ENCODE measurements at places on chromosomes 4 and X.

DNA sequence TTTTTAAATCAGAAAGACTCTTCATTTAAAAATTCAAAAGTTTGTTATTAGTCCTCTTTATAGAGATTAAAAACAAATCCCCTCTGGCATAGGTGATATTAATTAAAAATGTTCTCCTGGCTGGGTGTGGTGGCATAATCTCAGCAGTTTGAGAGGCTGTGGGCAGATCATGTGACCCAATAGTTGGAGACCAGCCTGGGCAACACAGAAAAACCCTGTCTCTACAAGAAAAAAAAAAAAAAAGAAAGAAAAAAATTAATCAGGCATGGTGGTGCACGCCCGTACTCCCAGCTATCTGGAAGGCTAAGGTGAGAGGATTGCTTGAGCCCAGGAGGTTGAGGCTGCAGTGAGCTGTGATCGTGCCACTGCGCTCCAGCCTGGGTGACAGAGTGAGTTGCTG, 38.9 kb downstream of the RASGEF1B start:
- DNase-seq: no peak

DNA sequence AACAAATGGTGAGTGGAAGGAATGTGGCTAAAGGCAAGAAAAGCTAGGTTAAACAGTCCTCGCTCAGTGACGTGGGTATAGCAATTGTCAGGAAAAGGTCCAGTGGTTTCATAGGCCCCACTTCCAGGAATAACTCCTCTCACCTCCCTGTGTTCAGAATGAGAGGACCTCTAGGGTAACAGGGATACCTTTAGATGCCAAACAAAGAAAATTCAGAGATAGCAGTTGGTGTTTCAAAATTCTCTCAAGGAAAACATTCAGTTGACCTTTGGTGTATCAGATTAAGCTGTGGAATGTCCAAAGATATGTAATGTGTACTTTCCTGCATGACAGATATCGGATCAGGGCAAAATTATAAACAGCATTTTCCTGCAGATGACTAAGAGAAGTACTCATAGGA, 155.9 kb downstream of the ARHGAP6 start:
- no peak for DNase-seq

GRCh38 chr4:32133141-32133540, 1413.0 kb downstream of the PCDH7 start:
- no peak for DNase-seq

- DNase-seq: no peak
Measured at GRCh38 chr4:1116838-1117237, 3.5 kb upstream of the RNF212 start.

DNA sequence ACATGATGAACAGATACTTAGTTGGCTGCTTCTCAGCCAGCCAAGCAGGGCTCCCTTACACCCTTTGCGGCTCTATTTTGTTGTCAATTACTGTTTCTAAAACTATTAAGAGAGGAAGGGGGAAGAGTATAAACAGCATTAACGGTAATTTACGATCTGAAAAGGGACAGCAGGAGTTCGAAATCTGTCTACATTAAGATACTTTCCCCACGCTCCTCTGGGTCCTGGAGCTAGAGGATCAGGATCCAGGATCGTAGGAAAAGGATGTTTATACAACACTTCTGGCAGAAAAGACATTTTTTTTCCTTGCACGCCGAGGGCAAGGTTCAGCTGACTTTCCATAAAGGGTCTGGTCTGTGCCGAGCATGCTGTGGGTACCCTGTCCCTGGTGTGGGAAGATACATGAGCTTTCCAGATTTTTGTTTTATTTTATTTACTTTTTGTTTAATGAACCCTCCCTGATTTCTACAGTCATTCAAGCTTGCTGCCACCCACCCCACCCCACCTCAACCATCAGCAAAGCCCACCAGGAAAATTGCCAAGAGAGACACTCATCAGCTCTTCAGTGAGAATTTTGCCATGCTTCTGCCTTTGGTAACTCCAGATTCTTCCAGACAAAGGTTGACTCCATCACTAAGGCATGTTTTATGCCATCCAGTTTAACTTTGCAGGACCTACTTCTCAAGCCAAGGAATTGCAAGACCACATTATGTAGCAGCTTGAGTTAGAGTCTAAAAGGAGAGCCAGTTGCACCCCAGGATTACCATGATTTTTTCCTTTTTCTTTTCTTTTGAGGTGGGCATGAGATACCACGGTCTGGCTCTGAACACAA, 188.1 kb downstream of the QDPR start:
- DNase-seq: no peak

DNA sequence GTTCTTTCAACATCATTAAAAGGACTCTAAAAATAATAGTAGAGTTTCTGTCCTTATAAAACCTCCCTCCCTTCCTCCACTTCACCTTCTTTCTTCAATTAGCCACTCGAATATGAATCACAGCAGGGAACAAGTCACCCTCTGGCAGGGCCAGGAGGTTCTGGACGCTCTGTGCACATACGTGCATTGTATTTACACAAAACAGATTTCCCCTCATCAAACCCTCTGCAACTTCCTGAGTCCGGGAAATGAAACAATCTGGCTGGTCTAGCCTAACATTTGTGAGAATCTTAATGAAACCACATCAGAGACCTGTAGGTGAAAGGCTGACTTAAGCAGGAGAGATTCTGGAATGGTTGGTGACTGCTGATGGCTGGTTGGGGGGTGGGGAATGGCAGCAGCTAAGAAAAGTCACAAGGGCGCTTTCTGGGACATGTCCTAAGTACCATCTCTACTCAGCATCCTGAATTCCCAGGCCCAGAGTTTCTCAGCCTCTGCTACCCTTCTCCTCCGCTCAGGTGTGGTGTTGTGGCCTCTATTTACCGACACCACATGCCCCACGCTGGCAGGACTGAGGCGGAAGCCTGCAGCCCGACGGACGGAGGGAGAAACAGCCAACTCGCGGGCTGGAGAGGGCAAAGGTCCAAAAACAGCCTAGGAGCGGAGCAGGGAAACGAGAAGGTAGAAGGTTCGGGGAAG, 1.0 kb downstream of the ZDHHC9 start:
- no peak for DNase-seq

GRCh38 chrX:20265726-20266681, 705 bp downstream of the RPS6KA3 start:
- no peak for DNase-seq

GRCh38 chr4:77220828-77221613, 64.0 kb downstream of the CCNG2 start:
- no peak for DNase-seq

GRCh38 chr4:56844802-56845580, 23.5 kb upstream of the SPINK2 start:
- no peak for DNase-seq

DNA sequence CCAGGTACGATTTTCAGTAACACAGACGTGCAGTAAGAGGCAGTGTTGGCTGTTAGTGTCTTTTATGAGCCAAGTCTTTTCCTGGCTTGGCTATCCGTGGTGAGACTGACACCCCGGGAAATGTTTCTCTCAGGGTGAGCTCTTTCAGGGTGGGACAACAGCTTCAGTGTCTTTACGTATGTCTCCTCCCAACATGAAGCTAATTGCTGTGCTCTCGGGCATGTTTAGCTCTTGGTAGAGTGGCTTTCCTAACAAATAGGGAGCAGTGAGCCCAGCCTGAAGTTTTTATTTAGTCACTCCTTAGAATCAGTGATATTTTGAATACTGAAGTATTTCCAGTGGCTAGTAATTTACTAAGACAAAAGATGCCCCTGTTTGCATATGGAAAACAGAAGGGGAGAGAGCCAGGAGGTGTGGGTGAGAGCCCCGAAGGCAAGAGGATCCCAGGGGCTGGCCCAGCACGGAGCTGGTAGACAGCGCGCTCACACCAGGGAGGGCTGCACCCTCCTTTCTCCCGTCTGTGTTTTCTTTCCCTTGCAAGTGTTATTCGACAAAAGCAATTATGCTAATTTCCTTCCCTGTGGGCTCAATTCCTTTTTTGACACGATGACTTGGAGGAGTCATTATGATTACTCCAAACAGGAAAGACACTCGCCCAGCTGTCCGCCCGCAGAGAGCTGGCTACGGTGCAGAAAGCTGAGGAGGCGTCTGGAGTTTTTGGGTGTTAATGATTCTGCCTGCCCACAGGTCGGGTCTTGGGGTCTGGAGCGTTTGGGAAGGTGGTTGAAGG, 47.7 kb downstream of the PDGFRA start:
- DNase-seq: no peak

DNA sequence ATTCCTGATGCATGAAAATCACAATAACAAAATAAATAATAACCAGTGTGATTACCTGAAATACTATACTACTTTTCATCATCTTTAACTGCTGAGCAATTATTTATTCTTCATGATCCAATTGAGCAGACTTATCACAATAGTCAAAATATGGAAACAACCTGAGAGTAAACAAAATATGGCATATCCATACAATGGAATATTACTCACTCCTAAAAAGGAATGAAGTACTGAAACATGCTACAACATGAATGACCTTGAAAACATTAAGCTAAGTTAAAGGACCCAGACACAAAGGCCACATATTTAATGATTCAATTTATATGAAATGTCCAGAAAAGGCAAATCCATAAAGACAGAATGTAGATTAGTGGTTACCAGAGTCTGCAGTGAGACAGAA, 146.8 kb downstream of the MID1IP1 start:
- no peak for DNase-seq

GRCh38 chr4:22988526-22988925, 295.8 kb downstream of the GBA3 start:
- DNase-seq: no peak

DNA sequence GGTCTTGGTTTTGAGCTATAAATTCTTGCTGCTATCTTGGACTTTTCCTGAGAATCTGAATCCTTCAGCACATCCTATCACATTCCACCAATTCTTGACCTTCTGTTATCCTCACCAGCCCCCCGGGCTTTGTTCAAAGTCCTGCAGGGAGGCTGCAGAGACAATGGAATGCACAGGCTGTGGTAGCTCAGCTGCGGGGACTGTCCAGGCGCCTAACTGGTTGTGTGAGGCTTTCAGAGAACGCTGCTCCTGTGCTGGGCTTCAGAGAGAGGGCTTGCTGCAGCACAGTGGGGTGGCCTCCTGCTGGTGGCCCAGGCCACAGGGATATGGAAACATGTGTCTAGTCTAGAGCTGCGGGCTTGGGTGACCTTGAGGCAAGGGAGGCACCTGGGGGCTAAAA, 196.3 kb upstream of the GATB start:
- DNase-seq: no peak

GRCh38 chrX:110733166-110733565, 62.5 kb downstream of the CHRDL1 start:
- DNase-seq: no peak

DNA sequence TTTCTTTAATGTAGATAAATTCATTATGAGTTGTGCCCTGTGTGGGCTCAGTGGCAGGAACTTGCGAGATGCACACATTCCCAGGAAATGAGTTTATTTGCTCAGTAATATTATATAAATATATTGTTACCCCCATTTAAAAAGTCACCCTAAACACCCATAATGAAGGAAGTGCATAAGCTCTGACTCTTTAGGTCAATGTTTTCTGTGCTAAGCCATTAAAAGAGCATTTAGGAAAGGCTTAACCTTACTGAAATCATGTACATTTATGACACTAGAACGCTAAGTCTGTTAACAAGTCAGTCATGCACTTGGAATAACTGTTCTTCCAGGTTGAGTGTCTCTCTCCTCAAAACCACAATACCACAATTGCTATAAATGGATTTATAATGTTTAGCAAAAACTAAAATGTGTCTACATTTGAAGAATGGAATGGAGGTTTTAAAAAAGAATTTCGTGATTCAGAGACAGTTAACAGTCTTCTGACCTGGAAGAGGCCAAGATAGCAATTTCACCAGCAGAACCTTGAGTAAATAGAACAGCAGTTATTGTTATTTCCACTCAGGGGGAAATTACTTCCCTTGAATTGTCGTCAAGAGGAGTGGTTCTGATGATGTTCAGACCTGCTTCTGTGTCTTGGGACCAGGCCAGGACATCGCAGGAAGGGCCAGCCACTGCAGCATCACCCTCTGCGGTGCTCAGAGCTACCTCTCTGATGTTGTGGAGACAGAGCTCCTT, 91.1 kb upstream of the VEGFC start:
- DNase-seq: no peak

GRCh38 chr4:18691431-18692200, 670.1 kb upstream of the LCORL start:
- no peak for DNase-seq

GRCh38 chrX:115616943-115617563, 56.1 kb downstream of the PLS3 start:
- no peak for DNase-seq

DNA sequence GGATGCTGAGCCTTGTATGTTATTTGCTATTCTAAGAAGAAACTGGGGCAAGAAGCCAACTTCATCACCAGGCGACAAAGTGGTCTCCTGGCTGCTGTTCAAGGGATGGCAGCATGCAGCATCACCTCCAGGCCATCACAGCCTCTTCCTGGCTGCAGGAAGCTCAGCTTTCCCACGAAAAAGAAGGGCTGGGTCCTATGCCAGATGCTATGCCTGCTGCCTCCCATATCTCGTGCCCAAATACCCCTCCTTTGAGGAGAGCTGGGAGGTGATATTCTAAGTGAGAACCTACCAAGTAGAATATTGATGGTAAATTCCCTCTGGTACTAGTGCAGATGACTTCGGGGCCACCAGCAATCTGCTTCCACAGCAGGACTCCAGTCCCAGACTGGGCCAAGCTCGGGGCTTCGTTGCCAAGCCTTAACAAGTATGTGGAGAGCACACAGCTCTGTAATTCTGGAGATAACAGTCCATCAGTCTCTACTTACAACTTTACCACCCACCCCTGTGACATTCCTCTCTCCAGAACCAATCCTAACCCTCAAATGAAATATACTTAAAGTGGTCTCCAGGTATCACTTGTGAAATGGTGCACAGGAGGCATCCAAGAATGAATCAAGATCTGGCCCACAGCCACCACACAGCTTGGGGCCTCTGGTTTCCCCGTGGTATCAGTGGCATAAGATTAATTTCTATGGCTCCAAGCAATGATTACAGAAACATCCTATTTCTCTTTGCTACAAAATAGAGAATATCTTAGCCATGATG, 149.3 kb downstream of the PALLD start:
- DNase-seq: no peak

- no peak for DNase-seq
Measured at GRCh38 chrX:17414027-17414658, 39.1 kb downstream of the NHS start.

- DNase-seq: no peak
Measured at GRCh38 chr4:20764366-20764992, 64.2 kb downstream of the PACRGL start.

- no peak for DNase-seq
Measured at GRCh38 chr4:93834249-93835066, 5.9 kb downstream of the ATOH1 start.

- DNase-seq: no peak
Measured at GRCh38 chr4:25030277-25031076, at the start of gene LGI2. TSS of gene LGI2 (minus strand) at chr4:25030946. CDS start at chr4:25030693, 253 bp downstream.

All from stimulated activated CD8-positive, alpha-beta memory T cell treated with anti-CD3 and anti-CD28 coated beads, Interleukin-7, amount 100 ng/mL, for 48 hours (primary cell).